ENCODE measurements at places on chromosomes 2 and 18.

DNA sequence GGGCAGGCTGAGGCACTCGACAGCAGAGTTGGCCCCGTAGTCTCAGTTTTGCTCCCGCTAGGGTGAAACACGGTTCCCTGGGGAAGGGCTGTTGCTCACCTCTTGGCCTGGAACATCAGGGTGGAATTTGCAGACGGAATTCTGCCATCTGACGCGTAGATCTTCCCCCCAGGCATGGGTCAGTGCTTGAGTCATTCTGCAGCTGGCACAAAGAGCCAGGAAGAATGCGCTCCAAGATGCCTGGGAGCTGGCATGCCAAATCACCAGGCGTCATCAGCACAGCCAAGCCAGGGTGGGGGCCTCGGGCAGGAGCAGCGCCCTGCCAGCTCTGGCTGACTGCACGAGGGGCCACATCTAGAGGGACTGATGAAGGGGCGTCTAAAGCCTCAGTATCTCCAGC, 42.7 kb downstream of the ODC1 start:
- no peak for DNase-seq

DNA sequence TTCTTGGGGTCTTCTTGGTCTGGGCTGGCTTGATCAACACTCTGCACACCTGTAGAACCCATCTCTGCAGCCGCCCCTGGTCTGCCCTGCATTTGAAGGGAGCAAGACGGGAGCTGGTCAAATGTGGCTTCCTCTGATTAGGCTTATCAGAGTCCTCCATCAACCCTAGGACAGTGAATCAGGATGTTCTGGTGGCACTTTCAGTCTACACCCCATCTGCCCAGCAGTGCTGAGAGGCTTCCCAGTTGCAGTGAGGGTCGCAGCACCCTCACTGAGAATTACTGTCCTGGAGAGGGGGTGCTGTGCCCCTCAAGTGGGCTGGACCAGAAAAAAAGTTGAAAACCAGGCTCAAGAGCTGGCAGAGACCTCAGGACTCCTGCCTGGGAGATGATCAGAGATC, 152.9 kb downstream of the DYSF start:
- no peak for DNase-seq

- DNase-seq: no peak
Measured at GRCh38 chr18:62977512-62977911, 262.2 kb downstream of the PHLPP1 start.

- DNase-seq: no peak
Measured at GRCh38 chr18:23237524-23238151, 102.4 kb downstream of the CABLES1 start.

DNA sequence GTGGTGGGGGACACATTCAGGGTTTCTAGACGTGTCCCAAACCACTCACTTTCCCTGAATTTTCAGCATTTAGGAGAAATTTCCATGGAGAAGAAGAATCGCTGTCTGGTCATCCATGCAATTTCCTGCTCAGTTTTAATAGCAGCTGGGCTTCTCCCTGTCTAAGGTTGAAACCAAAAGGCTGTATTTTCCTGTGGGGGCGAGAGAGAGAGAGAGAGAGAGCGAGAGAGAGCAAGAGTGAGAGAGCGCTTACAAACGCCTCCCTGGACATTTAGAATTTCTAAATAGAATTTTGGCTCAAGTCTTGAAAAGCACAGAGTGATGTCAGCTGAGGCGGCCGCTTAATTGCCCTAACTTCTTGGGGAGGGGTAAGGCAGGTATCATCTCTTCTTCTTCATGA, 110.8 kb downstream of the SETBP1 start:
- DNase-seq: no peak

GRCh38 chr2:136394136-136395060, 276.4 kb upstream of the CXCR4 start:
- DNase-seq: no peak

DNA sequence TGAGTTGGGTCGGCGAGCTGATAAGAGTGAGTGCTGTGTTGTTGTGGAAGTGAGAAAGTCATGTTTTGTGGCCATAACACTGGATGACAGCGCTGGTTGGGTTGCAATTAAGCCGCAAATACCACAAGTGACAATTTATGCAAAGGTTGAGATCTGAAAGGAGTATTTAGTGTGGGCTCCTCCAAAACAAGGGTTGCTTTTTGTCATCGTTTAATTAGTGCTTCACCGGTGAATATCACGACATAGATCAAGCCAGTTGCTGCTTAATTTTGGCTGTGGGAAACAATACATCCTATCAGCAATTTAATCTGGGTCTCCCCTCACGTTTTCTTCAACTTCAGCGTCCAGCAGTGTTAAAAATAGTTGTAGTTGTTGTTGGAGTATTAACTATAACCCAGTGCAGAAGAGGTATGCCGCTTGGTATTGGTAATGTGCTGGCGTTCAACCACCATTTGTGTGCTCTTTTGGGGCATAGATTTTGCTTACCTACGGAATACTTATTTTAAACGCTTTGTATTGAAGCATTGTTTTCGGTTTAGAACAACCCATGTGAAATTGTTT, 662 bp downstream of the ACVR2A start:
- no peak for DNase-seq

DNA sequence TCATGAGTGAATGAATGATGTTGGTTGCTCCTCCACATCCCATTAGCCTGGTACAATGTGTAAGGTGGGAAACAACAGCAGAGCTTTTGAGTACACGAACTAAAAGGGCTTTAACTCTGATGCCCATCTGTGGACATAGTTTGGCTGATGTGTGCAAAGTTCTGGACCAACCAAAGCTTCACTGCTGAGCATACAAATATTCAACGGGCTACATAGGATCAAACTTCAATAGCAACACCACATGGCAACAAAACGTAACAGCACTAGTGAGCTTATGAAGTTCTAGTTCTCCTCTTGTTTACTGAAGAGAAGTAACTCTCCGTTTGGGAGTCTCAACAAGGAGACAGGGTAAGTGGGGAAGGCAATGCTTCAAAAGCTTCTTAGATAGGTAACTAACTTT, 20.4 kb downstream of the STAM2 start:
- DNase-seq: no peak

DNA sequence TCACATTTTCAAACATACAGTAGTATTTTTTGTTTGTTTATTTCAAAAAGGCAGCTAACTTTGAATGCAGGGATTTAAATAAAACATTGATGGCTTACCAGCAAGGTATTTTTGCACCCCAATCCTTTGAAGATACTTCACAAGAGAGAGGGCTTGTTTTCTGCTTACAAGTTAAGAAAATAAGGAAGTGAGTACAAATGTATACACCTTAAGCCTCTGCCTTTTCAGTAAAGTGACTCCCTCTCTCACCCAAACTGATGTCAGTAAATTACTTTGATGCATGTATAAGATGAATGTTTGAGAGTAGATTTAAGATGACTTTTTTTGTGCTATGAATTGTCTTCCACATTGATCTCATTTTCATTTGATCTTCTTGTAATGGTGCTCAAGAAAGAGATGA, 820.0 kb downstream of the CPS1 start:
- DNase-seq: no peak

GRCh38 chr2:176691471-176691870, 422.2 kb downstream of the MTX2 start:
- DNase-seq: no peak

DNA sequence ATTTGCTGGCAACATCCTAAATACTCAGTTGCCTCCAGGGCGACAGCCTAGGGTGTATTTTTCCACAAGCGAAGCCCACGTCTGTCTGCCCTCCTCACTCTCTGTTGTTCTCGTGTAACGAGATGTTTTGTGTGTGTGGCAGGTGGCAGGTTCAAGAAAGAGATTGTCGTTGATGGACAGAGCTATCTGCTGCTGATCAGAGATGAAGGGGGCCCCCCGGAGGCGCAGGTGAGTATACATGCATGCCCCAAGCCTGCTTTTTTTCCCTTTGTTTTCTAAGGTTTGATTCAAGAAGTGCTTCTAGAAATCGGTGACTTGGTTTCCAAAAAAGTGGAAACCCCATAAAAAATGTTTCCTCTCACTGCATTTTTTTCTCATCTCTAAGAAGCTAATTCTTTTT, 247.0 kb downstream of the AGAP1 start:
- no peak for DNase-seq
